ENCODE measurements at places on chromosomes 12 and 14. TPM values are rescaled to one million over a fixed set of nuclear protein-coding genes. Genes with fewer than 3 reads are reported as not detected.

OTOGL gene
- not detected for total RNA-seq

NGB gene
- not detected for total RNA-seq

AMN gene
- total RNA-seq = not detected

FITM1 gene
- total RNA-seq = 0.37 TPM

RPL10L gene
- total RNA-seq = not detected

ARG2 gene
- total RNA-seq = 9.1 TPM

STAB2 gene
- total RNA-seq = not detected

ERP27 gene
- total RNA-seq = not detected

HOXC13 gene
- total RNA-seq = 6.0 TPM

RTL1 gene
- 0.05 TPM for total RNA-seq

TROAP gene
- 70.7 TPM for total RNA-seq

RILPL1 gene
- 20.0 TPM for total RNA-seq

TMEM116 gene
- total RNA-seq = 9.4 TPM

TSPAN11 gene
- 2.4 TPM for total RNA-seq

SLCO1C1 gene
- not detected for total RNA-seq

SLC35F4 gene
- total RNA-seq = not detected

APOF gene
- total RNA-seq = not detected

HSP90B1 gene
- total RNA-seq = 694 TPM

TAS2R8 gene
- not detected for total RNA-seq

POLE gene
- 84.5 TPM for total RNA-seq

INHBC gene
- total RNA-seq = not detected

REM2 gene
- 0.11 TPM for total RNA-seq
